ENCODE measurements at places on chromosomes 13 and 19.

DNA sequence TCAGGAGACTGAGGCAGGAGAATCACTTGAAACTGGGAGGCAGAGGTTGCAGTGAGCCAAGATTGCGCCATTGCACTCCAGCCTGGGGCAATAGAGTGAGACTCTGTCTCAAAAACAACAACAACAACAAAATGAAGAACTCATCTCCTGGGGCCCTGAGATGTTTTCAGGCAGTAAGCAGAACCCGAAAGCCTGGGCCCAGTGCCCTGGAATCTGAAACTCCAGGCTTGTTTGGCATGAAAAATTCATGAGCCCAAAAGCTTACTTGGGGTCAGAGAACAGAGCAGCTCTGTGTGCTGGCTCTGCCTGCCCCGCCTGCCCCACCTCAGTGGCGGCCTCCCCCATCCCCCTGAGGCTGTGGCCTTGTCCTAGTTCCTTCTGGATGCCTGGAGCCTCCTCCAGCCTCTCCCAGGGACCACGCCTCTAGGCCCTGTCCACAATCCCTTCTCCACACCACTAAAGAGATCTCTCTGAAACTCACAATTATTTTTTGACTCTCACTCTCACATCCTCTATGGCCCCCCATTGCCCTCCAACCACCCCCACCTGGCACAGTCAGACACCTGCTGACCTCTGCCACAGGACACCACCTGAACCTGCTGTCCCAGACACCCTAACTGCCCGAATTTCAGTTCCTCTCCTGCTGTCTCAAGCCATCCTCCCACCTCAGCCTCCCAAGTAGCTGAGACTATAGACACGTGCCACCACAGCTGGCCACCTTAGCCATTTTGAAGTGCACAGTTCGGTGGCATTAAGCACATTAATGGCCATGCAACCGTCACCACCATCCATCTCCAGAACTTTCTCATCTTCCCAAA is 6.9 kb upstream of the AP1M2 start:
- no peak for DNase-seq

GRCh38 chr19:10333758-10334587 is 644 bp upstream of the RAVER1 start:
- no peak for DNase-seq

DNA sequence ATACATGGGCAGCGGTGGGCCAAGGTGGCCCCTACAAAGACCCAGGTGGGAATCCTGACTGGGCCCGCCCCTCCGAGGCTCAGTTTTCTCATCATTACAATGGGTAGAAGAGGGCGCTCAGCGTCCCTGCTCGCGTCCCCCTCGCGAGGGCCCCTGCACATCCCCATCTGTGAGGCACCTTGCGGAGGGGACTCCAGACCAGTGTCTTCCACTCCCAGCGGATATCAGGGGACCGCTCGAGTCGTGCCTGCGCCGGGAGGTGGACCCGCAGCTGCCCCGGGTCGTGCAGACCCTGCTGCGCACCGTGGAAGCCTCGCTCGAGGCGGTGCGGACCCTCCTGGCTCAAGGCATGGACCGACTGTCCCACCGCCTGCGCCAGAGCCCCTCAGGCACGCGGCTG is 15.3 kb upstream of the COLGALT1 start:
- no peak for DNase-seq

GRCh38 chr13:95156208-95156607 is 145.0 kb downstream of the ABCC4 start:
- DNase-seq: no peak

DNA sequence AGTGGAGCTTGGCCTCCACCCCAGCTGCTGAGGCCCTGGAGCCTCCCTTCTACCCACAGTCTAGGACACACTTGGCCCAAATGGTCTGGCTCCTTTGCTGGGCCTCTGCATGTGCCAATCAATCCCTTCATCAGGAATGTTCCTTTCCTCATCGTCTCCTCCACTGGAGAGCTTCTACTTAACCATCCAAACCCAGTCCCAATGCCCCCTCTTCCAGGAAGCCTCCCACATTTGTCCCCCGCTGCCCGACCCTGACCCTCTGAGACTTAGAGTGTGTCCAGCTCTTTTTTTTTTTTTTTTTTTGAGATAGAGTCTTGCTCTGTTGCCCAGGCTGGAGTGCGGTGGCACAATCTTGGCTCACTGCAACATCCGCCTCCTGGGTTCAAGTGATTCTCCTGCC is 2.5 kb downstream of the DUS3L start:
- DNase-seq: no peak

GRCh38 chr13:71577127-71577526 is 289.9 kb downstream of the DACH1 start:
- DNase-seq: no peak

GRCh38 chr19:46147791-46148288 is at the start of gene IGFL2:
TSS of gene IGFL2 (plus strand) at chr19:46148238. CDS start at chr19:46148279, 41 bp downstream.
- DNase-seq: no peak

DNA sequence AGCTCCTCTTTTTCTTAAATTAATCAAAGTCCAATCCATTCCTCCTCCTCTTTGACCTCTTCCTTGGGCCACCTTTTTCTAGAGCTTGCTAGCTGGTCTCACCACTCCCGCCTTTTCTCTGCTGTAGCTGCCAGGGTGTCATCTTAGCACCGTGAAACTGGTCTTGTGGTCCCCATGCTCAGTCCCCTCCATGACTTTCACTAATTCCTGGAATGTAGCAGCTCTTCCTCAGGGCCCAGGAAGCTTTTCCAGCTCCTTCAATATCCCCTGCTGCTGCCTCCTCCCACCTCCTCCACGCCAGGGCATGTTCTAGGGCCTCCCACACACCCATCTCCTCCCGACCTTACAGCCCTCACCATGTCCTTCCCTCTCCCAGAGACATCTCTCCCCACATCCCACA is 222.2 kb downstream of the MYO16 start:
- no peak for DNase-seq

DNA sequence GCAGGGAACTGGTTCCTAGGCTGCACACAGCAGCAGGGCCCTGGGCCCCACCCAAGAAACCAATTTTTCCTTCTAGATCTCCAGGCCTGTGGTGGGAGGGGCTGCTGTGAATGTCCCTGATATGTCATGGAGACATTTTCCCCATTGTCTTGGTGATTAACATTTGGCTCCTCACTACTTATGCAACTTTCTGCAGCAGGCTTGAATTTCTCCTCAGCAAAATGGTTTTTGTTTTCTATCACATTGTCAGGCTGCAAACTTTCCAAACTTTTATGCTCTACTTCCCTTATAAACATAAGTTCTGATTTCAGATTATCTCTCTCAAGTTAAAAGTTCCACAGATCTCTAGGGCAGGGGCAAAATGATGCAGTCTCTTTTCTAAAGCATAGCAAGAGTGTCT is 310.2 kb upstream of the PCDH20 start:
- no peak for DNase-seq

- DNase-seq: no peak
These were observed 727.7 kb downstream of the UQCRFS1 start for GRCh38 chr19:28485292-28485691.

GRCh38 chr19:38145623-38146022 is 78.4 kb downstream of the DPF1 start:
- no peak for DNase-seq

- no peak for DNase-seq
These were observed 3.9 kb downstream of the CCDC194 start for GRCh38 chr19:17389957-17390664.

DNA sequence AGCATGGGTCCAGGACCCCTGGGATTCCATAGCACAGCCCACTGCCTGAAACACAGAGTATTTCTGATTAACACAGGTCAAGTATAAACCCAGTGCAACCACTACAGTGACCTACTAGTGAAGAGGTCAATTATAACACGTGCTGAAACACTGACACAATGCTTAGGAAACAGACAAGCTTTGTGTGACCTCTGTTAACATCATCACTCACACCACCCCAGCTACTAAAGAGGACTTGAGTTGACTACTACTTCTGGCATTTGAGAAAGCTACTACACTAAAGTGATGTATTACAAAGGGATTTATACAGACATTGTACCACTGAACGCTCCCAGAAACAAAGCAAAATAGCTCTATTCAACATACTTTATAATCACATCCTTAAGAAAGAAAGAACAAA is 1935.9 kb upstream of the PCDH20 start:
- DNase-seq: no peak

DNA sequence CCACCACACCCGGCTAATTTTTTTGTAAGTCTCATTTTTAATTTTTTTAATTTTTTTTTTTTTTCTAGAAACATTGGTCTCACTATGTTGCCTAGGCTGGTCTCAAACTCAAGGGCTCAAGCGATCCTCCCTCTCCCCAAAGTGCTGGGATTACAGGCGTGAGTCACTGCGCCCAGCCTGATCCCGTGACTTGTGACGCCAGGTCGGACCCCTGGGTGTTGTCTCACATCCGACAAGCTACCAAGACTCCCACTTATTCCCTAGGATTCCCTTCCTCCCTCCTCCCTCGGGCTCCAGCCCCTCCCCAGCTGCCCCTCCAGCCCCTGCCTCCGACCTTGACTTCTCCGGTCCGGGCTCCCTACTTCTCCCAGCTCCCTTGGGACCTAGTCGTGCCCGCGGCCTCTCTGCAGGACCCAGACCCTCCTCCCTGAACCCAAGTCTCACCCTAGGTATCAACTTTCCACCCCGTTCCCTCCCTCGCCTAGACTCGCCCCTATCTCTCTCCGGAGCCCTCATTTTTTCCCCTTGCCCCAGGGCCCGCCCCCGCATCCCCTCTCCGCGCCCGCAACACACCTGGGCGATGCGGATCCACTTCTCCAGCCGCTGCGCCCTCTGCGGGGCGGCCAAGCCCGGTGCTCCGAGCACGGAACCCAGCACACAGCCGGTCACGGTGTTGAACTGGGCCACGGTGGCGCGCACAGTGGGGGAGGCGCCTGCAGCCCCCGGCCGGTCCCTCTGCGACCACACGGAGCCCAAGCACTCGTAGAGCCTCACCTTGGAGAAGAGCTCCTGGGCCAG is 13.1 kb downstream of the RGL3 start:
- DNase-seq: no peak

GRCh38 chr19:991932-992669 is 8.0 kb downstream of the WDR18 start:
- DNase-seq: no peak

DNA sequence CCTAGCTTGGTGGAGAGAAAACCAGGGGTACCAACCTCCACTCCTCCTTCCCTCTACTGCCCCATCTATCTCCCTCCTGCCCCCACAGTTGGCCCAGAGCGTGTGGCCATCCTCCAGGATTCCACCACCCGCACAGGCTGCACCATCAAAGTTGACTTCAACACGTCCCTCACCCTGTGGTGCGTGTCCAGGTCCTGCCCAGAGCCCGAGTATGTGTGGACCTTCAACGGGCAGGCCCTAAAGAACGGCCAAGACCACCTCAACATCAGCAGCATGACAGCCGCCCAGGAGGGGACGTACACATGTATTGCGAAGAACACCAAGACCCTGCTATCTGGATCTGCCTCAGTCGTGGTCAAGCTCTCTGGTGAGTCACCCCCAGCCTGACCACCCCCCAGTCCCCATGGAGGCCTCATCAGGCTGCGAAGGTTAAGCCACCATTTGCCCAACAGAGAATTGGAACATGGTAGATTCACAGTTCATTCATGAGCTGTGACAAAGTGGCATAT is 6.6 kb downstream of the CEACAM16 start:
- no peak for DNase-seq

DNA sequence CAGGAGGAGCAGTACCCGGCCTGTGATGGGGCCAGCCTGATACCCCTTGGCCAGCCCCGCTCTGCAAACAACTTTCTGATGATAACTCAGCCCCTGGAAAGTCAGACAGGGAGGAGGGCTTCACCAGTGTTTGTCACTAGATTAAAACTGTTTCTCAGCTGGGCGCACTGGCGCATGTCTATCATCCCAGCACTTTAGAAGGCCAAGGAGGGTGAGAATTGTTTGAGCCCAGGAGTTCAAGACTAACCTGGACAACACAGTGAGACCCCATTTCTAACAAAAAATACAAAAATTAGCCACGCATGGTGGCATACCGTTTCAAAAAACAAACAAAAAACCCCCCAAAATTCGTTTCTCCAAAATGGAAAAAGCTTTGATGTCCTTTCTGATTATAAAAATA is 5.5 kb upstream of the CERS1 start:
- no peak for DNase-seq

DNA sequence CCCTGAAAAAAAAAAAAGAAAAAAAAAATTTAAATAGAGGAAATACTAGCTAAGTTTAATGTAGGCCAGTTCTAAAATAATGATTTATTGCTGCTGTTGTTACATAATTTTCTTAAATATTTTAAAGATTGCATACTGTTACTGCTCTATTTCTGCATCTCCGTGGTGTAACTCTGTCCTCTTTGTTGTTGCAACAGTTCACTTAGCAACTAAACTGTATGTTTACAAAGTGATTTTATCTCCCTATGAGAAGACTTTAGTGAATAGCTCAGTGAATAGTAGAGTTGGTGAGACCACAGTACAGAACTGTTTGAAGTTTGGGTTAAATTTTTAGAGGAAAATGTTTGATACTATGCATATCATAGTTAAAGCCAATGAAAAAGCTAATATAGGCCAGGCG is 19.4 kb downstream of the BRCA2 start:
- no peak for DNase-seq

GRCh38 chr19:49413348-49413747 is 9.9 kb downstream of the PTH2 start:
- DNase-seq: no peak

DNA sequence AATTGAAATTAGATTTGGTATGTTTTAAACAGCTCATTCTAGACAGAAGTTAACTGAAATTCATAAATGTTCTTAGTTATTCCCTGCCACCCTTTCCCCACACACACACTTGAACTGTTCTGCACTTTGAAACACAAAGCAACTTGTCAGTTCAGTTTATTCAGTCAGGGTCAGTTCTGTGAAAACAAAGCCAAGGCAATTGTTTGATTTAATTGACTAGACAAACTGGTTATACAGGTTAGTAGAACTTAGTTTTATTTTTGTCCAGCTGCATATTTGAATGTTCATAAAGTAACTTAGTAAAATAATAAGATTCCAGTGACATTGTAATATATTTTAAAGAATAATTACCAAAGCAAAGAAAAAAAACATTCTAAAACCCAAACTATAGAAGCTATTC is 98.3 kb upstream of the KLF5 start:
- no peak for DNase-seq

GRCh38 chr13:47421525-47421924 is 524.7 kb upstream of the HTR2A start:
- no peak for DNase-seq

- DNase-seq: no peak
These were observed 112.8 kb downstream of the POSTN start for GRCh38 chr13:37485756-37486155.

GRCh38 chr19:17334414-17335409 is at the start of gene ANO8:
TSS of gene ANO8 (minus strand) at chr19:17334855. CDS start at chr19:17334670, 185 bp downstream.
- peak; percentile 91 for DNase-seq

GRCh38 chr19:48405850-48406249 is 12.4 kb downstream of the GRIN2D start:
- DNase-seq: no peak

- DNase-seq: no peak
These were observed 567 bp downstream of the EFNB2 start for GRCh38 chr13:106534639-106535551.

Data from stimulated activated CD8-positive, alpha-beta memory T cell treated with anti-CD3 and anti-CD28 coated beads, Interleukin-4, amount 100 ng/mL, for 1 hour (primary cell).